ENCODE measurements at places on chromosomes 5 and 9. TPM values are rescaled to one million over a fixed set of nuclear protein-coding genes. Genes with fewer than 3 reads are reported as not detected.
A peak's percentile ranks its signal among the peaks of the same experiment; 100 is the strongest.

DNA sequence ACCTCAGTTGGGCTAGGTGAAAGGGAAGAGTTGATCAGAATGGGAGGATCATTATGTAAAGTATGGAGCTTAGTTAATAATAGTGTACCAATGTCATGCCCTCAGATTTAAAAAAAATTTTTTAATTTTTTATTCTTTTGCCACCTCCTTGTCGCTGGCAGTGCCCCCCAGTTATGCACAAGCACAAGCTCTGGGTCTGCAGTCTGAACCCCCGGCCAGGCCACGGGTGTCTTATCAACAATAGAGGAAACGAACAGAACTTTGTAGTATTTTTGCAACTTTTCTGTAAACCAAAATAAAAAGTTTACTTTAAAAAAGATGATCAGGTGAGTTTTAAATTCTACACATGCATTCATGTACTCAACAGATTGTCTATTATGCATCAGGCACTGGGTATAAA, 1.4 kb upstream of the GM2A start:
- DNase-seq: no peak

The FAM169A gene
- total RNA-seq: 1.6 TPM

- DNase-seq: peak; percentile 66
These were observed 797 bp downstream of the TOR2A start for GRCh38 chr9:127734247-127734746.

The IFNK gene
- total RNA-seq: not detected

The TIFAB gene
- not detected for total RNA-seq

DNA sequence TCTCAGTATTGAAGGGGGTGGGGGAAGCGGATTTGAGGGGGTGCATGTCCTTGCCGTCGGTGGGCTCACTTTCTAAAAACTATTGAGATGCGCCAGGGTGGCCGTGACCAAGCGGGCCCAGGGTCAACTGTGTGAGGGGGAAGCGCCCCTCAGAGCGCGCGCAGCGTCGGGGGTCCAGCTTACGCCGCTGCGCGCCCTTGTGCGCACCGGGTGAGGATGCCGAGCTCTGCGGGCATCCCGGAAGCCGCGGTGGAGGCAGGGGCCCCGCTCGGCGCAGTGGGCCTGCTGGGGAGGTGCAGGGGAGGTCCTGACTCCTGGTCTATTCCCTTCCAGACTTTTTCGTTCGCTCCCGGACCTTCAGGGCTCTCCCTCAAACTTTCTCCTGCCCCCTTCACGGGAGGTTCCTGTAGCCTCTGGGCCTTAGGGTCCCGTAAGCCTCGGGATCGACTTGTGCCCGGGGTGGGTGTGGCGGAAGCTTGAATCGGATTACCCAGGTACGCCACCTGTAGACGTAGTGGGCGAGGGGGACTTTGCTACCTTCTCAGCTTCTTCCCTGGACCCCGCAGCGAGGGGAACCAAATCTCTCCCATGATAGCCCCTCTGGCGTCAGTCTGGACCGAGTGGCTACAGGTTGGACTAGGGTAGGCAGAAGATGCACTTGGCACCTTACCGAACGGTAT, 2.5 kb upstream of the PRDM6 start:
- no peak for DNase-seq

DNA sequence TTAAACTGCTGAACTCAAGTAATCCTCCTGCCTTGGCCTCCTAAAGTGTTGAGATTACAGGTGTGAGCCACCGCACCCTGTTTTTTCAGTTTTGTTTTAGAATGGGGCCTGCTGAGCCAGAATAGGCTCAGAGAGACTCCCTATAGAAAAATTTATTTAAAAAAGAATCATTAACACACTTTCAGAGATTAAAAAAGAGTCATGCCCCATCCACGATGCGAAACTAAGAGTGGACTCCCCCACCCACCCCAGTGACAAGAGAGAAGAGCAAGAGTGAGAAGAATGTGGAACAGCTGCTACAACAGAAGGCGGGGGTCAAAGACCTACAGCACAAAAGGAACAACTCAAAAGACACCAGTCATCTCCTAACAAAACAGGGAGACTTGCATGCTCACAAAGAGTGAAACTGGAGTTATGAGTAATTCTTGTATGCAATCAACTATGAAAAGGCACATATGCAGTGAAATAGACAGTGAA, 47.2 kb downstream of the GLDC start:
- no peak for DNase-seq
